ENCODE measurements at places on chromosomes 11 and 22.

DNA sequence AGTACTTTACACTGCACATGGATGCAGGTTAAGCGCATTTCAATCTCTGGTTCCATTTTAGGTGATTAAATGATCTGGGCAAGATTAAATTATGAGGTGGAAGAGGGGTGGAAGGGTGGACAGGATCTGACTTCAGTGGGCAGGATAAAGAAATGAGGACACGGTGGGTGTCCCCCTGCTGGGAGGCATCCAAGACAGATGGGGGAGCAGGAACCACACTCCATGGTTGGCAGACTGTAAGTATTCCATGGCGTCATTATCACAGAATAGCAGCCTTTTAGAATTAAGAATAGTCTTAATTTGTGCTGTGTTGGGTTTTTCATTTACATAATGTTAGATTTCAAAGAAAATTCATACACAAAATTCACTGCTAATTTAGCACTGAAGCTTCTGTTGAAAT lies 7.6 kb upstream of the SORL1 start:
- DNase-seq, result no peak

DNA sequence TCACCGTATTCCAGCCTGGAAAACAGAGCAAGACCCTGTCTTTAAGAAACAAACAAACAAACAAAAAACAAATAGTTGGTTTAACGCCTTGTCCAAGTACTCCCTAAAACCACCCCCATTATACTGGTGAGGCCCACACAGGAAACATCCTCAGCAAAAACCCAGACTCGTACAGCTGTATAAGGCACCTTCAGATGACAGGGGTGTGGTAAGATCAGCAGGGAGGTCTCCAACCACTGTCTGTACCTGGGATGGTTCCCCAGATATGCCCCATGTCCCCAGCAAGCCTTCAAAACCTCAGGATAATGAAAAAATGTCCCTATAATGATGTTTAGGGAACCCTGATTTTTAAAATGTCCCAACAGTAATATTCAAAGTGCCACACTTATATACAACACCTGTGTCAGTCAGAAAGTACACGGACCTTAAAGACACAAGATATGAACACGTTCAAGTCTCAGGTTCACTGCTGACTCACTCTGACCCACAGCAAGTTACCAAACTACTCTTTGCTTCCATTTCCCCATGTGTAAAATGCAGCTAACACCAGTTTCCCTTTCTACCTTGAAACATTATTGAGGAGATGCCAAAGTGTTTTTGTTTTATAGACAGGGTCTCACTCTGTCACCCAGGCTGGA lies 9.3 kb downstream of the SF3A1 start:
- no peak for DNase-seq

- no peak for DNase-seq
Observed at GRCh38 chr22:39236321-39237317, 8.2 kb downstream of the PDGFB start.

GRCh38 chr11:17432002-17432401 lies 43.5 kb upstream of the KCNJ11 start:
- no peak for DNase-seq

DNA sequence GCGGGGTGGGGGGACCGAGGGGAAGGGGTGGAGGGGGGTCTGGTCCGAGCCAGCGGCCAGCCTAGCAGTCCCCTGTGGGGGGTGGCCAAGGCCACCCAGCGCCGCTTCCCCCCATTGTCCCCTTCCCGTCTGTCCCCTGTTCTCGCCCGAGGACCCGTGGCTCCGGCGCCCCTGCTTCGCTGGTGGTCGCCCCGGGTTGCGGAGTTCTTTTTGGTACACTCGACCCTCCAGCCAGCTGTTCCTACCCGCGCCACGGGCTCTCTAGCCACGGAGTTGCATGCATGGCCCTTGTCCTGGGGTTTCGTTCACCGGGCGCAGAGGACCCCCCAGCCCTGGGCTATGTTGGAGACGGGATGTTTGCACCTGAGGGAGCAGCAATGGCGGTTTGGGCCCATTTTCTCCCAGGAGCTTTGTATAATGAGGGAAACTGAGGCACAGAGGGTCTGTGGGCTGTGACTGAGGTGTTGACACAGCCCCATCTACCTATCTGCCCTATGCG lies 489 bp downstream of the RNF214 start:
- DNase-seq, result peak; percentile 41

- no peak for DNase-seq
Observed at GRCh38 chr22:17629641-17630040, 1.1 kb upstream of the ATP6V1E1 start.

GRCh38 chr11:6248248-6248647 lies 9.4 kb downstream of the CNGA4 start:
- DNase-seq, result peak; percentile 91

DNA sequence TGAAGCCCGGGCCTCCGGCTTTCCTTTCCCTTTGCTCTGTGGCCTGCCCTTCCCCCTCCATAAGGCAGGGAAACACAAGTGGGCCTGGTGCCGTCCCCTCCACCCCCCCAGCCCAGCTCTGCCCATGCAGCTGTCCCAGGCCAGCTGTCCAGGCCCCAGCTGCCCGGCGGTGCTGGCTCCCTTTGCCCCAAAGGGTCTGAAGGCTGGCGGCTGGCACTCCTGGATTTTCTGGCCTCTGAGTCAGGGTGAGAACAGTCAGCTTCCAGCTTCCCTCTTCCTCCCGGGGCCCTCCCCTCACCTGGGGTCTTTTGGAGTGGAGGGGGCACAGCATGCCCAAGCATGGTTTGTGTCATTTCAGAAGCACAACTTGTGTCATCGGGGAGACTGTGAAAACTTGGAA lies 27.8 kb downstream of the CD82 start:
- no peak for DNase-seq

DNA sequence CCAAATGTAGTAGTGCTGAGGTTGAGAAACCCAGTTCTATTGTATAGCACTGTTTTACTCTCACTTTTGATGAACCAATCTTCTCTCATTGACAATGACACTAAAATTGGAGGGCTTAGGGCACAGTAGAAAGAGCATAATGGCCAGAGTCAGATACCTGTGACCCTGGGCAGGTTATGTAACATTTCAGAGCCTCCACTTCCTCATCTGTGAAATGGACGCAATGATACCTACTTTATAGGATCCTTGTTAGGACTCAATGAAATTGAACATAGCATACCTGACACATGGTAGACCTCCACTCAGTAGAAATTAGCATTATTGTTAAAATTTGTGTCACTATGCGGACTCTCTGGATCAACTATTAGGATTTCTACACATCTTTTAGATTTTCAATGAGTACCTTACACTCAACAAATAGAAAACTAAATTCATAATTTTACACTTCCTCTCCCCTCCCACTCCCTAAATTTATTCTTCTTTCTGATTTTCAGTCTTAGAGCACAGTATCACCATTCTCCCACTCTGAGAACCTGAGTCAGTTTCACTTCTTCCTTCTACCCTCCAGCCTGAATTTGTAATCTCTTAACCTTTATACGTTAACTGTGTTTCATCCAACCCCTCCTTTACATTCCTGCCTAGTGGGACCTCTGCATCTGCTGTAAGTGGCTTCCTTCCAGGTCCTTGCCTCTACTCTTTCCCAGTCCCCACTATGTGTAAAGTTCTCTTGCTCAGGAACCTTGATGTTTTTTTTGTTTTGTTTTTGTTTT lies 78.3 kb downstream of the MICAL2 start:
- DNase-seq, result no peak

Measured in adipocyte (in vitro differentiated cells).